ENCODE measurements at places on chromosomes 11 and 22.

- no peak for DNase-seq
These were observed 134.3 kb downstream of the MN1 start for GRCh38 chr22:27667121-27667843.

DNA sequence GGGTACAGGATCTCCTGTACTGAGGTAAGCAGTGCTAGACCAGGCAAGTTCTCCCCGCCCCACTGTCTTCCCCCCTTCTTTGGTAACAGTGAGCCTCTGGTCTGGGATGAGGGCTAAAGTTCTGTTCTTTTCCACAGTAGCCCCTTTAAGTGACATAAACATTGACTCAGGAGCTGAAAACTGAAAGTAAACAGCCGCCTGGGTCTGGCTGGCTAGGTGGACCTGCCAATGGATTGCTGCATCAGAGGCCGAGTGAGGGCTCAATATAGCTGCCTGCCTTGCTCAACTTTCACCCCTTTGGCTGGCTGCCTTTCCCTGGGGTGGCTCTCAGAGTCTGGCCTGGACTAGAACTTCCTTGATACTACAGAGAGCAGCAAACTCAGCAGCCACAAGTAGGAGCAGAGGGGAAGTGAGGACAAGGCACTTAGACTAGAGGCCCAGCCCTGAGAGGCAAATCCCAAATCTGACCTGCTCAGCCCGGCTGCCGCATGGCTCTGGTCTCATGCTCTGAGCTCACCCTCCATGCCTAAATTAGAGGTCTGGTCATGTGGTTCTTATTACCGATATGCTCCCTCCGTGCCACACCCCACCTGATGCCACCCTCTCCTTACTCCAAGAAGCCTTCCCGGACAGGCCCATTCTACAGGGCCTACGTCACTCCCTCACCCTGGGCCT, 9.6 kb upstream of the UCP3 start:
- no peak for DNase-seq

DNA sequence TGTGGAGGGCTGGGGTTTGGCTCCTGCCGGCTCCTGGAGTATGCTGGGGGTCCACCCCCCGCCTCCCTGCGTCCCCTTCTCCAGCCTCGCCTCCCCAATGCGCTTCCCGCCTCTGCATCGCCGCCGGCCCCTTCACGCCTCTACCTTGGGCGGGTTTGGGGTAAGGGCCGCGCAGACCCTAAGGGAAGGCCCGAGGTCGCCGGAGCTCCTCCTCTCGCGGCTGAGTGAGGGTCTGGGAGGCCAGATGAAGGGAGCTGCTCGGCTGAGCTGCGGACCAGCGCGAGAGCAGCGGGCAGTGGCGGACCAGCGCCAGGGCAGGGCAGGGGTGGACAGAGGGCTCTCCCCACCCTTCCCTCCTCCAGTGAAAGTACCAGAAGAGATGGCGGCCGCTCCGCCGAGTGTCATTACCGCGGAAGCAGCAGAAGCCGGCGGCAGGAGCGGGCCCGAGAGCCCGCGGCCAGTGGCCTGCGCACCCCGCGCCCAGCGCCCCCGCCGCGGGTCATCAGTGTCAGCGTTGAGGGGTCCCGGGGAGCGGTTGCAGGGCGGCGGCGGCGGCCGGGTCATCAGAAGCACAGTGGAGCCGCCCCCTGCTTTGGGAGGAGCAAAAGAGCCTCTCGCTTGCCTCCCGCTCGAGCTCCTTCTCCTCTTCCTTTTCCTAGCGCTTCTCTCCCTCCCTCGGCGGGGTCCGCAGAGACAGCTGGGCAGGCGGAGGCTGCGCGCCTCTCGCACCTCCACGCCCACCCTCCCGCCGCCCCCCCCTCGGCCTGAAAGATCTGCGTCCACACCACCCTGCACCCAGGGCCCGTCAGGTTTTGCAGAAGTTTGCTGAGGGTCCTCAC, 255.6 kb upstream of the CADM1 start:
- no peak for DNase-seq

GRCh38 chr22:24695060-24695459, 79.5 kb downstream of the PIWIL3 start:
- no peak for DNase-seq

- DNase-seq: no peak
These were observed 44.2 kb downstream of the TRIM66 start for GRCh38 chr11:8638300-8638699.

- peak; percentile 97 for DNase-seq
These were observed at the start of gene CADM1 for GRCh38 chr11:115504276-115505158. Gene CADM1, minus strand, starts transcription at chr11:115504415.

GRCh38 chr11:58625826-58626460, 3.5 kb downstream of the CNTF start:
- DNase-seq: no peak

- peak; percentile 82 for DNase-seq
These were observed 22.0 kb downstream of the TRAF6 start for GRCh38 chr11:36488096-36488495.

GRCh38 chr11:83033972-83034672, 37.6 kb downstream of the RAB30 start:
- peak; percentile 47 for DNase-seq

DNA sequence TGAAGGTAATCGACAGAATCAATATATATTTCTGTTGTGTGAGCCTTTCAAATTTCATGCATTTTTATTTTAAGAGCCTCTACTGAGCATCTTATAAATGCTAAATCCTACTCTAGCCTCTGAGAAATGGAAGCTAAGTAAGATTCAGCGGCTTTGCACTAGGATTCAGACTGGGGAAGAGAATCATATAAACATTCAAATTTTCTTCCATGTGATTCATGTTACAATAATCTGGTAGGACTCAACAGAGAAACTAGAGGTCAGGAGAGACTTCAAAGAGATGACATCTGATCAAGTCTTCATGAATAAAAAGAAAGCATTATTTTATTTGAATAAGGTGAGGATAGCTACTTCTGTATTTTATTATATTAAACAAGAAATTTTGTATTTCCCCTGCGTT, 538.9 kb downstream of the DLG2 start:
- DNase-seq: no peak

DNA sequence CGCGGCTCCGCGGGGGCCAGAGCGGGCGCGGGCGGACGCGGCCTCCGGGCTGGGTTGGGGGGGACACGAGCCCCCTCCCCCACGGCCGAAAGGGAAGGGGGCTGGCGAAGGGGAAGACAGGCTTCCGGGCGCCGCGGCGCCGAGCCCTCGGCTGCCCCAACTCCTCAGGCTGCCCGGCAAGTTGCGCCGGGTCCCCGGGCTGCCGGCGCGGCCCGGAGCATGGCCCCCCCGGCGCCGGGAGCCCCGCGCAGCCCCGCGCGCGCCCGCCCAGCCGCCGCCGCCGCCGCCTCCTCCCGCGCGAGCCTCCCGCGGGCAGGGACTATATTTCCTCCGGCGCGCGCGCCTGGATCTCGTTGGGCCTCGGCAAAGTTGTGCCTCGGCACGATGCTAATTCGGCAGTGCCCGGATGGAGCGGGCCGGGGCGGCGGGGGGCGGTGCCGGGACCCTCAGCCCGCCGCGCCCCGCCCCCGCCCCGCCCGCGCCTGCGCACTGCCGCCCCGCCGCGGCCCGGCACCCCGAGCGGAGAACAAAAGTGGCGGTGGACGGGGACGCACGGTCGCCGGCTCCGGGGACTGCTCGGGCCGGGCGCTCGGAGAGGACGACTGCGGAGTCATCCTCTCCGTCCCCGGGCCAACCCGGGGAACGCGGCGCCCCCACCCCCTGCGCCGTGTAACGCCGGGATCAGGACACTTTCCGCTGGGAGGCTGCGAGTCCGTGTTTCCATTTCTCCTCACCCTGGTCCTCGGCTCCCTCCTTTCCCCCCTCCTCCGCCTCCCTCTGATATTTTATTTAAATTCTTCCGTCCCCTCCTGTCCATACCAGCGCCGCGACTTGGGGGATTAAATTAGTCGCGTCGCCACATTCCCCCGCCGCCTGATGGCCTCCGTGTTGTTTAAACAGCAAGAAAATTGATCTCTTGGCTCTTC, at the start of gene PHF21B:
PHF21B (minus strand) TSS at position 400 of the 926 bp plus-strand sequence. CDS start 456 bp downstream, outside the sequence.
- peak; percentile 91 for DNase-seq

DNA sequence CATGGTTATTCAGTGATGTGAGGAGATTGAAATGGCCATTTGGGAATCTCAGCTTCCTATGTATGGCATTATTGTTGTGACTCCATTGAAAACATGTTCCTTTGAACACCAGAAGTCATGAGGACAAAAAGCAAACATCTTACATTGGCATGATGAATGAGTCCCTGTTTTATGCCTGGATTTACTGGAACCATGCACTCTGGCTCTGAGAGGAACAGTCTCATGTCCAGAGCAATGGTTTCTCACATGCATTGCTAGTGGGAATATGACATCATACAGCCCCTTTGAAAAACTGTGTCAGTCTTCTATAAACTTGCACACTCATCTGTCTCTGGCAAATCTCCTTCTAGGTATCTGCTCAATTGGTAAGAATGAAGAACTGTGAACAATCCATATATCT, 3.4 kb upstream of the KDM4F start:
- DNase-seq: no peak

- DNase-seq: no peak
These were observed 19.8 kb downstream of the IGSF9B start for GRCh38 chr11:133937015-133937414.

GRCh38 chr11:44015624-44016007, 32.2 kb upstream of the ACCSL start:
- no peak for DNase-seq

DNA sequence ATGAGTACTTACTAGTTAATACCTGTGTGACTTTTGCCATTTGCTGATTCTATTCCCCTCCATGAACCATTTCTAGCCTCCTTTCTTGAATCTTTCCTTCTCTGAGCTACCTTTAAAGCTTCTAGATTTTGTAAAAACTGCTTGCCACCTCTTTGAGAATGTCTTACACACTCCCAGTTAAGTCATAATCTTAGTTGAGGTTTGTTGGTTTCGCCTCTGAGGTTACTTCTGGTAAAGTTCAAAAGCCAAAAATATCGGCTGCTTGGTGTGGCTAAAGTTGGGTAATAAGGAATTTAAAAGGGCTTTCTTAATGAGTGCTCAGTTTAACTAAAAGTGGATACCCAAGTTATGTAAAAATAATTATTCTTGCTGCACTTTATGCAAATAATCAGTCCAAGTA, 10.4 kb upstream of the GLYAT start:
- no peak for DNase-seq

DNA sequence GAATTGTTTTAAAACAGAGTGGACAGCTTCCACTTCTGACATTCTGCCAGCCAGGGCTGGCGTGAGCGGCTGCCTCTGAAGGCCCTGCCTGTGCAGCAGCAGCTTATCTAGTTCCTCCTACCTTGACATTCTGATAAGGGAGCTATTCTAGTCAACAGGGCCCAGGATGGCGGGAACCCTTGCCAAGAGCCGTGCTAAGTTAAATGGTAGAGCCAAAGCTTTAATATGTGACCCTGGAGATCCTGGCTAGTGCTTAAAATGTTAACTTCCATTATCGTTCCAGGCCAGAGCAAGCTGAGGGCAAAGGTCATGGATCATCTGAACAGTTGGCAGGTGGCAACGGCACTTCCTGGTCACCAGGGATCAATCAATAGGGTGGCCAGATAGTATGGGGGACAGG, 3.5 kb downstream of the KCNJ5 start:
- DNase-seq: no peak

DNA sequence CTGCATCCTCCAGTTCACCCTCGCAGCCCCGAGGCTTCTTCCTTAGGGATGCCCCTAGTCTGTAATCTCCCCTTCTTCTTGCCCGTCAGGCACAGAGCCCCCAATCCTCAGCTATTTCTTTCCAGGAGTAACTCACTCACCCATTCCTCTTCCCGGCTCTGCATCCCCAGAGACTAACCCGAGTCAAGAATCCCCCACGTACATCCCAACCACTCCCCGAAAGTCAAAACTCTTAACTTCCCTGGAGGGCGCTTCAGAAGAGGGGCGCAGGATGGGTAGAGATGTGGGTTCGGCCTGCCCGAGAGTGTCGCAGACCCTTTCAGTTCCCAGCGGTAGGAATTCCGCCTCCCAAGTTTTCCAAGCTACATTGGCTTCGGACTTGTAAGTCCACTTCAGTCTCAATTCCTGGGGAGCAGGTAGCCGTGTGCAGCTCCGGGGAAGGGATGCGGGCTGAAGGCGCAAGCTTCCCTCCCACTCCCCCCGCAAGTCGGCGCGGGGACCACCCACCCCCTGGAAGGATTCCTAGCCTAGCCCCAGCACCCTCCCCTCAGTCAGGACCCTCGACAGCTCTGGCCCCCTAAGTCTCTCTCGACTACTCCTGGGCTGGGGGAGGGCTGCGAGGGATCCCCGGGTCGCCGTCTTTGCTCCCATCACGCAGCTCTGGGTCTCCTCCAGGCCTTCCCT, 871 bp downstream of the BDNF start:
- DNase-seq: no peak

GRCh38 chr11:68763926-68764657, 12.8 kb upstream of the TESMIN start:
- DNase-seq: no peak

DNA sequence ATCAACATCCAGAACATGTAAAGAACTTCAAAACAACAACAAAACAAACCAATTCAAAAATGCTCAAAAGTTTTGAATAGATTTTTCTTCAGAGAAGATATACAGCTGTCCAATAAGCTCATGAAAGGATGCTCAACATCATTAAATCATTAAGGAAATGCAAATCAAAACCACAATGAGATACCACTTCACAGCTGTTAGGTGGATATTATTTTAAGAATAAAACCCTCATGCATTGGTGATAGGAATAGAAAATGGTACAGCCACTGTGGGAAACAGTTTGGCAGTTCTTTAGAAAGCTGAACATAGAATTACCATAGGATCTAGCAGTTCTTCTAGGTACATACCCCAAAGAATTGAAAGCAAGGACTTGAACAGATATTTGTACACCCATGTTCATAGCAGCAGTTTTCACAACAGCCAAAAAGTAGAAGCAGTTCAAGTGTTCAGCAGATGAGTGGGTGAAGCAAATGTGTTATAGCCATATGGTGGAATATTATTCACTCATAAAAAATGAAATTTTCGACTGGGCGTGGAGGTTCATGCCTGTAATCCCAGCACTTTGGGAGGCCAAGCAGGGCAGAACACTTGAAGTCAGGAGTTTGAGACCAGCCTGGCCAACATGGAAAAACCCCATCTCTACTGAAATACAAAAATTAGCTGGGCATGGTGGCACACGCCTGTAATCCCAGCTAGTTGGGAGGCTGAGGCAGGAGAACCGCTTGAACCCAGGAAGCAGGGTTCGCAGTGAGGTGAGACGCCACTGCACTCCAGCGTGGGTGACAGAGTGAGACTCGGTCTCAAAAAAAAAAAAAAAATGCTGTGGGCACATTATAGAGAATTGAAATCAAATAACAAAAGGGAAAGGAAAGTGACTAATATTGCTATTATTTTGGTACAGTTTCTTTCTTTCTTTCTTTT, 42.9 kb downstream of the CBL start:
- no peak for DNase-seq

DNA sequence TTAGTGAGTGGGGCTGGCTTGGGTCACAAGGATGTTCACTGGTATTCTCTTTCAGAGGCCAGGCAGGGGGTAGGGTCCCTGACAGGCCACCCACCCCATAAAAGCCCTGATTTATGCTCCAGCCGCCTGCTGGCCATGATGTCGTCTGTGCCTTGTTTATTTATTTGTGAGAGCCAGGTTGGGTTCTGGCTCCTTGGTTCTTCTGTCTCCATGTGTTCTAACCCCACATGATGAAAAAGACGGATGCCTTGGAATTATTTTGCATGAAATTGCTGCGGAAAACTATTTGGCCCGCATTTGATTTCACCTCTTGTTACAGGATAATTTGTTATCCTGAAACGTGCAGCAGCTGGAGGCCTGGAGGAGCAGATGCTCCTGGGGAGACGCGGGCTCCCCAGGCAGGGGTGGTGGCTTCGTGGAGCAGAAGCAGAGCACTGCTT, 46.3 kb upstream of the WNT11 start:
- DNase-seq: no peak

All from A673 (cell line).